ENCODE measurements at places on chromosomes 16 and 17.

- no peak for DNase-seq
These were observed 1.1 kb downstream of the PRSS33 start for GRCh38 chr16:2786061-2786825.

DNA sequence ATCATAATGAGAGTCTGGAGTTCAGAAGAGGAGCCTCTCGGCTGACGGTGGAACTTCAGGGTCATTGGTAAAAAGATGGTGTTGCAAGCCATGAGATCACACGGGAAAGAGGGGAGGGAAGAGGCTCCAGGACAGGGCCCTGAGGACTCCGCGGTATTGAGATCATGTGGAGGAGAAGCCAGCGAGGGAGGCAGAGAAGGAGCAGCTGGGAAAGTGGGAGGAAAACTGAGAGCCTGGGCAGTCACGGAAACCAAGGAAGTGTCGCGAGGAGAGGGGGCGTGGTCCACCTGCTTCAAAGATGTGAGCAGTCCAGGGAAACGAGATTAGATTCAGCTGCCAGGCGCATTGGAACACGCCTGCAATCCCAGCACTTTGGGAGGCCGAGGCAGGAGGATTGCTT is 27.7 kb upstream of the SBK1 start:
- peak; percentile 61 for DNase-seq

DNA sequence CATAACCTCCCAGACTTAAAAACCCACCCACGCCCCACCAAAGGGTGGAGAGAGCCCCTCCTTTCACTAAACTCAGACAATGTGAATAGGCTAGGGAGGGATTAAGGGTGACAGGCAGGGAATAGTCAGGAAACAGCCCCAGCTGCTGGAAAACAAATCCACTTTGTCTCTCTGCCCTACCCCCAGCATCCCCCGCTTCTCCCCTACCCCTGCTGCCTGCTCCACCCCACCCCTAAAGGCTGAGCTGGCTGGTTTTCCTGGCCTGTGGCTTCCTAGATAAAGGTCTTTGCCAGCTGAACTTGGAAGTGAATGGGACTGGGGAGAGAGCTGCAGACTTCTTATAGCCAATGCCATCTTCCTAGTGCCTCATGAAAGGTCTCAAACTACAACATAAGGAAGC is 15.0 kb downstream of the CAVIN1 start:
- no peak for DNase-seq

DNA sequence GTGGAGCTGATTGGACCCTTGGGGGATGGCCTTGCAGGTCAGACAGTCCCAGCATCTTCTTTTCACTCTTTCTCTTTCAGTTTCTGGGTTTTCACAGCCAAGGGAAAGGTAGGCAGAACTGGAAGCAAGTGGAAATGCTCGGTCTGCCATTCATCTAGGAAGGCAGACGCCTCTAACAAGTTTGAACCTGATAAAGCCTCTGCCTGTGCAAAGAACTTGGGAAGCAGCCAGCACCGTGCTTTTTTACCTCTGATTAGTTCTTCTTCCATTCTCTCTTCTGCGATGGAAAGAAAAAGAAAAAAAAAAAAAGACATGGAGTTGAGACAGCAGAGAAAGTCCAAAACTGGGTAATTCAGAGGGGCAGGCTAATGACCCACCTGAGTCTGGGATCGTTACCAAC is 997.8 kb upstream of the EEF2KMT start:
- no peak for DNase-seq

- DNase-seq: no peak
These were observed 11.2 kb upstream of the NGFR start for GRCh38 chr17:49483599-49484509.

DNA sequence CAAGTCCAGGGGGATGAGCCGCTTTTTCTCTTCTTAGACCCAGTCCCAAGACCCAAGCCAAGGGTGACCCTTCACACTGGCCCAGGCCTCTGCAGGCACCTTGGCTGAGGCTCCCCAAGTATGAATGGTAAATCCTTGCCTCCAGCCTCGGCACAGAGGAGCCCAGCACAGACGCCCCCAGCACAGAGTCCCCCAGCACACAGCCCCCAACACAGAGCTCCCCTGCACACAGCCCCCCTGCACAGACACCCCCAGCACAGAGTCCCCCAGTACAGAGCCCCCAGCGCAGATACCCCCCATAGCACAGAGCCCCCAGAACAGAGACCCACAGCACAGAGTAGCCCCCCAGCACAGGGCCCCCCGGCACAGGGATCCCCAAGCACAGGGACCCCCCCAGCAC is 1.0 kb upstream of the MCRIP2 start:
- no peak for DNase-seq

GRCh38 chr17:77118251-77118928 is 22.4 kb upstream of the SEC14L1 start:
- no peak for DNase-seq

DNA sequence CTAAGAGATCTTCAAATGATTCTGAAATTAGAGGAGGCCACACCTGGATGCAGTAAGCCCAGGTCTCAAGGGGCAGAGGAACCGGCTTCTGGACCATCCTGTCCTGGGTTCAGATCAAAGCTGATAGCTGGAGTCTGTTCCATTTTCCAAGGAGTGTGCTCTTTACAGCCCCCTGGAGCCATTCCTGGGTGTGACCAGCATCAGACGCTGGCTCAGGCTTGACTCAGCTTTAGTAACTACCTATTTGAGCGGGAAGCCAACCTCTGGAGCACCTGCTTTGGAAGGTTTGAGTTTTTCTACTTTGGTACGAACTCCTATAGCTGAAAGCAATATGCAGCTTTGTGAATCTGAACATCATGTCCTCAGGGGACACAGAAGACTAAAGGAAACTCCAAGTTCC is 12.9 kb upstream of the BBS2 start:
- DNase-seq: no peak

DNA sequence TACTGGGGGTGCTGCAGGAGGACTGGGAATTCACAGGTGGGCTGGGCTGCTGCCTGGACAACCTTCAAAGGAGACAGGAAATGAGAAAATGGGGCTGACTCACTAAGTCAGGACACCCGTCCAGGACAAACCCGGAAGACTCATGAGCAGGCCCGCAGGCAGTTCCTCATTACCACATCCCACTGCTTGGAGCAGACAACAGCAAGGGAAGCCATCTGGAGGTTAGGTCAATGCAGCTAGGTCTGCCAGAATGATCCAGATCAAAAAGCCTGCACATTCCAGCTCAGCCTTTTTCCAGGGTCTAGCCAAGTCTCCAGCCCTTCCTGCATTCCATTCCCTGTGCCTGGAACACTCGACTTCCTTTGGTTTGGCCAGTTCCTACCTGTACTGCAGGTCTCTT is 536.5 kb upstream of the CDH11 start:
- DNase-seq: peak; percentile 60

DNA sequence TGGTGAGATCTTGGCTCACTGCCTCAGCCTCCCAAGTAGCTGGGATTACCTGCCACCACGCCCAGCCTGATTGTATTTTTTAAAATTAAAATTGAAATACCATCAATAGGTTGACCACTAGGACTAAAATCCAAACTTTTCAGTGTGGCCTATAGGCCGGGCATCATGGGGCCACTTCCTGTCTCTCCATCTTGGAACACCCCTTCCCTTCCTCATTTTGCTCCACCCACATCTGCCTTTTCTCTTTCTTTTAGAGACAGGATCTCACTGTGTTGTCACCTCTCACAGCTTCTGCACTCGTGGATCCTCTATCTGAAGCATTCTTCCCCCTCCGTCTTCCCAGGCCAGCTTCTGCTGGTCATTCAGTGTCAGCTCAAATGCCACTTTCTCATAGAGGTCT is 57.0 kb downstream of the BMERB1 start:
- DNase-seq: no peak

GRCh38 chr16:12390644-12391043 is 413.0 kb downstream of the CPPED1 start:
- peak; percentile 35 for DNase-seq

DNA sequence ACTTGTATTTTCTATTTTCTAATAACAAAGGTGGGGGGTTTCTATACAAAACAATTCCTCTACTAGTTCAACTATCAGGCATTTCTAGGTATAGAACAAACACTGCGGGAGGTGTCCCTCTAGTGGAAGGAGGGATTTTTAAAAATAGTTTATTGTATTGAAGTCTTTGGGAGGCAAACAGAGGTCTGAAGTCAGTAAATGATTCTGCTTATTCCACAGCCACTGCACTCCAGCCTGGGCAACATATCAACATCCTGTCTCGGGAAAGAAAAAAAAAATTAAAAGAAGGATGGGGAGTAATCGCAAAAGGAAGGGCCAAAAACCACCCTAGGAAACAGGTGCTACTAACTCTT is 648 bp upstream of the ERCC4 start:
- DNase-seq: peak; percentile 64

DNA sequence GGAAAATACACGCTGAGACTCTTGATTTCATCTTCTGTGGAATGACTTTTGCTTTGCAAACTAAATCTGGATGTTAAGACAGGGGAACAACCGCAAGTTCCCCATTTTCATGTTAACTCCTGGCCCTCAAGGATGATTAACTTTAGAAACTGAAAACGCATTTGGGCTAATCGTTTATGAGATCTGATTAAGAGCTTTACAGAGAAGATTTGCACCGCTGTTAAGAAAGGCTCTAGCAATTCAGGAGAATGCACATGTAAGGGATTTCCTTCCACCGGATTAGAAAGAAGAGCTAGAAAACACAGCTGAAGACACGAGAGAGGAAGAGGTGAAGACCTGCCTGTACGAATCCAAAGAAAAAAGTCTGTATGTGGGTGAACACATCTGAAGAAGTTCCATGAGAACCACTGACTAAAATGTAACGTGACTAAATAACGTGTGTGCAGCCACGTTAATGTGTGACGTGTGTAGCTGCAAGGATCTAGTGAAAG is 106.4 kb downstream of the YPEL2 start:
- no peak for DNase-seq

GRCh38 chr17:21463779-21464407 is 87.7 kb downstream of the KCNJ12 start:
- no peak for DNase-seq

DNA sequence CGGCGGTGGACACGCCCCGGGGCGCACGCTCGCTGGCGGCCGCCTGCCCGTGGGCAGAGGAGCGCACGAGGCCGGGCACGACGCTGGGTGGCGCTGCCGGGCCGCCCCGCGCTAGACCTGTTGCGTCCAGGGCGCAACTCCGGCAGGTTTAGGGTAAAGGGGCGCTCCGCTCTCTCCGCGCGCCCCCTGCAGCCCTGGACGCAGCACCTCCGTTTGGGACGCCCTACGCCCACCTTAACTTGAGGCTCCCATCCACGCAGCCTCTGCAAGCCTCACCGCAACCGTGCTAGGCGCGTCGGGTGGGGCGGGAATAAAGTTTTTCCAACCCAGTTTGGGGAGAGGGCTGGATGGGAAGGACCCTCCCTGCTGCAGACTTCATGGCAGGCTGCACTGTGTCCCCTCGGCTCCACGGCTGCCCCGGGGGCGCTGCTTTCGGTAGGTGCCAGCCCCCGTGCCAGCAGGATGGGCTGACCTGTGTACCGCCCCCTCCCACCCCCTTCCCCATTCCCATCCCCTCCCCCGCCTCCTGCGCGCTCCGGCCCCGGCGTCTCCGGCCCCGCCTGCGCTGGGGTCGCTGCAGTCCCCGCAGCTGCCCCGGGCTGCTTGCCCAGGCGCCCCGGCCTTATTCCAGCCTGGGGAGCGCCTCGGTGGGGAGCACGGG is at the start of gene SYT17:
Gene SYT17 (plus strand): TSS at position 531 of the 661 bp plus-strand sequence. CDS start 407 bp downstream, outside the sequence.
- DNase-seq: no peak

GRCh38 chr17:3641717-3642486 is 5.3 kb downstream of the CTNS start:
- DNase-seq: peak; percentile 28

GRCh38 chr17:59331929-59332748 is 684 bp downstream of the YPEL2 start:
- no peak for DNase-seq

GRCh38 chr16:53121661-53122060 is 66.9 kb downstream of the CHD9 start:
- DNase-seq: no peak

DNA sequence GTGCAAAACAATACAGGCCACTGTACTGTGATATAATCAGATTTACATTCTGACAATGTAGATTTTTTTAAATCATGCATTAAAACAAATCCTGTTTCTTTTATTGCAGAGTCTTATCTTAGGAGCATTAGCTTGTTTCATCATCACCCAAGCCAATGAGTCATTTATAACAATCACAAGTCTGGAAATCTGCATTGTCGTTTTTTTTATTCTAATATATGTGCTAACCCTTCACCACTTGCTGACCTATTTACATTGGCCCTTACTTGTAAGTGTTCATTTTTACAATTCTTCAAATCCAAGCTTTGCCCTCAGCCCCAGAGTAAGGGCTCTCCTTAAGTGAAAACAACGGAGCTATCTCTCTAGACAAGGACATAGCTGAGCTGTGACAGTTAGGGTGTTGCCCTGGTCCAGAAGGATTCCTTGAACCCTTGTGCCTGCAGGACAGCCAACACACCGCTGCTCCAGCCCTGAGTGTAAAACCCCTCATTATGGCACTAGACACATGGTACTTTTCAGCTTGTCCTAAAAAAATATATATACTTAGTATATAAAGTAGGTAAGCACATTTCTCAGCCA is 3.7 kb downstream of the CMTM1 start:
- DNase-seq: peak; percentile 74

GRCh38 chr17:80901319-80901718 is 90.3 kb upstream of the CHMP6 start:
- peak; percentile 86 for DNase-seq

GRCh38 chr17:81494626-81495377 is 17.8 kb downstream of the ACTG1 start:
- DNase-seq: no peak

GRCh38 chr17:21394265-21394664 is 18.1 kb downstream of the KCNJ12 start:
- peak; percentile 28 for DNase-seq

DNA sequence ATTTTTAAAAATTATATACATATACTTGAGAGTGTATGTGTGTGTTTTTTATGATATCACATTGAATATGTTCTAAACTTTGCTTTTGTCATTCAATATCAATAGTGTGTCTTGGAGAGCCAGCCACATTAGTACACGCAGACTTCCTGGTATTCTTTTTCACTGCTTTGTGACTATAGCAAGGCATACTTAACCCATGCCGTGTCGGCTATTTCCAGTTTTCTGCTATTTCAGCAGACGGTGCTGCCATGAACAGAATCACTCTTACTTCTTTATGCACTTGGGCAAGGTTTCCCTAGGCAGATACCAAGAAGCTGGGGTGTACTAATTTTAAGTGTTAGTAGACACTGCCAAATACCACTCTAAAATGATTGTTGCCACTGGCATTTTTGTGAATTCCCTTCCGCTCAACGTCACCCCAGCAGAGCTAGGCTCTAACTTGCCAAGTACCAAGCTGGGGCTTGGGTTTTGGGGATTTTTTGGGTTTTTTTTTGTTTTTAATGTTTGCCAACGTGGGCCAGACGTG is 134.9 kb downstream of the SOCS1 start:
- DNase-seq: no peak

DNA sequence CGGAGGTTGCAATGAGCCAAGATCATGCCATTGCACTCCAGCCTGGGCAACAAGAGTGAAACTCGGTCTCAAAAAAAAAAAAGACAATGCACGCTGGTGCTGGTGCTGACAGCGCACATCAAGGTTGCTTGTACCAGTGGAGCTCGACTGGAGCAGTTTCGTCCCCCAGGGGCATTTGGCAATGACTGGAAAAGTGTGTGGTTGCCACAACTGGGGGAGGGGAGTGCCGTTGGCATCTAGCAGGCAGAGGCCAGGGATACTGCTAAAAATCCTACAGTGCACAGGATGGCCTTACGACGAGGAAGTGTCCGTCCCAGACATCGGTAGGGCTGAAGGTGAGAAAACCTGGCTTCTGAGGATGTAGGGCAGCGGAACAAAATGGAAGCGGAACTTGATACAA is 2.4 kb downstream of the MEAK7 start:
- DNase-seq: no peak
